ENCODE measurements at places on chromosomes 7 and 10.
A peak's percentile ranks its signal among the peaks of the same experiment; 100 is the strongest.

DNA sequence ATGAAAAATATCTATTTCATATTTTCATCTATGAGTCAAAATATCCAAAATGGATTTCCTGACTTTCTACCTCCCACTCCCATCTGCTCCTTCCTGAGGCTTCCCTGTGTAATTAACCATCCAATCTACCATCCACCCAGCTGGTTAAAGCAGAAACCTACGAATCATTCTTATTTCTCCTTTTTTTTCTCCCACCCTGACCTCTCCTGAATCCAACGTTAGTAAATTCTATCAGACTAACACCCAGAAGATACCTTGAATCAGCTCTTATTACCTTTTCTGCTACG is 3.7 kb upstream of the LIPF start:
- peak; percentile 34 for DNase-seq

GRCh38 chr10:110872984-110873923 is 1.5 kb downstream of the PDCD4 start:
- DNase-seq: peak; percentile 20

DNA sequence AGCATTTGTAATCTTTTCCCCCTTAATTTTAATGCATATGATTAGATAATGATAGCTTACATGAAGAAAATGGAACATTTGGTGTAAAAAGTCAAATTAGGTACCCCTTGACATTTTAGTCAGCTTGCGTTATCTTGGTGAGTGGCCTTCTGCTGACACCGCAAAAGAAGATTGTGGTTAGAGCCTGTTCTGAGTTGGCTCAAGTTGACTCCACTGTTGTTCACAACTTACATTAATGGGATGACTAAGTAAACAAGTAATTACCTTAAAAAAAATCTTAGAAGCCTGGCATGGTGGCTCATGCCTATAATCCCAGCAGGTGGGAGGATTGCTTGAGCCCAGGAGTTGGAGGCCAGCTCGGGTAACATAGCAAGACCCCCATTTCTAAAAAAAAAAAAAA is 24.2 kb downstream of the TRRAP start:
- no peak for DNase-seq

- peak; percentile 17 for DNase-seq
These were observed 51.5 kb downstream of the LRRC4 start for GRCh38 chr7:127979728-127980126.

DNA sequence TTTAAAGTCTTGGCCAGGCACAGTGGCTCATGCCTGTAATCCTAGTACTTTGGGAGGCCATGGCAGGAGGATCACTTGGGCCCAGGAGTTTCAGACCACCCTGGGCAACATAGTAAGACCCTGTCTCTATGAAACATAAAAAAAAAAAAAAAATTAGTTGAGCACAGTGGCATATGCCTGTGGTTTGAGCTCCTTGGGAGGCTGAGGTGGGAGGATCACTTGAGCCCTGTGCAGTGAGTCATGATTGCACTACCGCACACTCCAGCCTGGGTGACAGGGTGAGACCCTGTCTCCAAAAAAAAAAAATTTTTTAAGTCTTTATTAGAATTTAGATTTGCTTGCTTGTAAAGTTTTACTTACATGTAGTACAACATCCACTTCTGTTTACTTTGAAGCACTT is 14.0 kb downstream of the WNT2 start:
- no peak for DNase-seq

GRCh38 chr10:102452672-102453340 is 1.5 kb upstream of the C10orf95 start:
- DNase-seq: peak; percentile 88

GRCh38 chr10:53314876-53315275 is 542.3 kb upstream of the MBL2 start:
- peak; percentile 19 for DNase-seq

DNA sequence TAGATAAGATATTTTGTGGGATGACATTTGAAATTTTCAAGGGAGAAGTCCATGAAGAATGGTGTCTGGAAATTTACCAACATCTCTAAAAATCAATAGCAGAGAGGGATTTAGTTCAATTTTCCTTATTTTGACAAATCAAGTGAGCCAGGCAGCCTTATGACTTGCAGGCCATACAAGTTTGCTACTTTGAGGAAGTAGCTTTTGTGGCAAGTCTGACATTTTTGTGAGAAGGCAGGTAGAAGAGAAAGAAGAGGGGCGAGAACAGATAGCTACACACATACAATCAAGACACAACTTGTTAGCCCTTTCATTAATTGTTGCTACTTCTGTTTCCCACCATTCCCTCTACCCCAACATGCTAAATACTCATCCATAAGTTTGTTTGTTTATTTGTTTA is 74.5 kb upstream of the OIT3 start:
- DNase-seq: no peak

GRCh38 chr10:61931620-61932332 is 30.3 kb downstream of the ARID5B start:
- no peak for DNase-seq

DNA sequence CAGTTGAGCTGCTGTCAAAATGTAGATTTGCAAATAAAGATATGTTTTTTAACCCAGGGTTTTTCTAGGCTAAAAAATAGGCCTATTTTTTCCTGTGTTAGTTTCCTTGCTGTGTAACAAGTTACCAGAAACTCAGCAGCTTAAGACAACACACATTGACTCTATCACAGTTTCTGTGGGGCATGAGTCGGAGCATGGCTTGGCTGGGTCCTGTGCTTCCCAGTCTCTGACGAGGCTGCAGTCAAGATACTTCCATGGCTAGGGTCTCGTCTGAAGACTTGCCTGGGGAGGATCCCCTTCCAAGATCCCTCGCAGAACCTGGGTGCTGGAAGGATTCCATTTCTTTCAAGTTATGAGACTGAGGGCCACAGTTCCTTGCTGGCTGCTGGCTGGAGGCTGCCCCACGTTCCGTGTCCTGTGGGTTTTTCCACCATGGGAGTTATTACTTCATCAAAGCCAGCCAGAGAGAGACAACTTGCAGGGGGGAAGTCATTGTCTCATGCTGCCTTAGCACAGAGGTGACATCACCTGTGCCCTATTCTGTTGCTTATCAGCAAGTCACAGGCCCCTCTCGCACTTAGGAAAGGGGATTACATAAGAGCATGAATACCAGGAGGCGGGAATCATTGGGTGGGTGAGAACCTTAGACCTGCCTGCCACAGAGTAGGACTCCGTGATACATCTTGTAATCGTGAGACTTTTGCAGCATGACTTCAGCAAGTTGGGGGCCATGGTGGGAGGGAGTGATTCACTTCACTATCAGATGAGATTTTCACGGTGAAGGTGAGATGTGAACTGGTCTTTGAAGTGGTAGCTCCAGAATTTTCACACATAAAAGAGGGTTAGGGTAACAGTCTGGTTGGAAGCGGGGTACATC is 77.9 kb downstream of the CCNY start:
- DNase-seq: no peak

- no peak for DNase-seq
These were observed 30.5 kb downstream of the SLC13A4 start for GRCh38 chr7:135697276-135698049.

DNA sequence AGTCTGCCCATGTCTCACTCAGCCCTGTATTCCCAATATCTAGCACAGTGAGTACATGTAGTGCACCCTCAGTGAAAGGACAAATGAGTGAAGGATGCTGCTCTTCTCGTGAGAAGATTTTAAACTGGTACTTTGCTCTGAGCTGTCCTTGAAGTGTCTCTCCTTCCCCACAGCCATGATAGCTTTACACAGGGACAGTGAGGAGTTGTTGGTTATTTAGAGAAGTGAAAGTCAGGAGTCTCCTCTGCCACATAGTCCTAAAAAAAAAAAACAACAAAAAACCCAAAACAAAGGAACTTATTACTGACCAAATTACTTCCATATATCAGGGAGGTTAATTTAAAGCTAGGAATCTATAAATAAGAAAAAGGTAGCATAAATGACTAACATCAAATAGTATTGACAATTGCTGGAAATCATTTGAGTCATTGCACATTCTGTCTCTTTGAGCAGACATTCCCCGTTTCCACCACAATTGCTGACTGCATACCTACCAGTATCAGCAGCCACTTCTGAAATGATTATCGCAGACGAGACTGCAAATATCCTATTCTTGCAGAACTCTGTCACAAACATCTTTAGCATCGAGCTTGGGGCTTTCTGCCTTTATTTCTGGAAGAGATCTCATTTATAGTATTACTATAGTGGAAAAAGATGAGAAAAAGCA is 202.1 kb downstream of the PTEN start:
- DNase-seq: no peak

GRCh38 chr7:37287131-37287855 is 161.4 kb downstream of the ELMO1 start:
- peak; percentile 82 for DNase-seq

GRCh38 chr7:47544416-47544815 is 37.5 kb downstream of the TNS3 start:
- no peak for DNase-seq

- DNase-seq: peak; percentile 90
These were observed 166.3 kb downstream of the NEURL1 start for GRCh38 chr10:103659674-103660363.

DNA sequence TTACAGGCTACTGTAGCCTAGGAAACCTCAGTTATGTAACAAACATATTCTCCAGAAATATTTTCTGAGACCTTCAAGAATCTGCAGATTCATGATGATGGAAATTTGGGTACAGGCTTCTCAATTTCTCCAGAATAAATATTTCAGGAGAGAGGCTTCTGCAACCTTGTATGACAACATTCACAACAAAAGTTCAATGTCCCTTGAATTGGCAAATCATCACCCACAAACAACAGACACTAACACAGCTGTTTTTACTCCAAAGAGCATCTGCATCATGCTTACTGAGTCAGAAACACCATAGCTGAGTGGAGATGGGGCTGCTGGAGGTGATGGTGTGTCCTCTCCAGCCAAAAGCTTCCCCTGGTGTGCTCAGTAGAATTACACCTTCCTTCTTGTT is 9.3 kb upstream of the COBL start:
- no peak for DNase-seq

GRCh38 chr7:105161366-105161765 is 147.4 kb downstream of the KMT2E start:
- DNase-seq: no peak

DNA sequence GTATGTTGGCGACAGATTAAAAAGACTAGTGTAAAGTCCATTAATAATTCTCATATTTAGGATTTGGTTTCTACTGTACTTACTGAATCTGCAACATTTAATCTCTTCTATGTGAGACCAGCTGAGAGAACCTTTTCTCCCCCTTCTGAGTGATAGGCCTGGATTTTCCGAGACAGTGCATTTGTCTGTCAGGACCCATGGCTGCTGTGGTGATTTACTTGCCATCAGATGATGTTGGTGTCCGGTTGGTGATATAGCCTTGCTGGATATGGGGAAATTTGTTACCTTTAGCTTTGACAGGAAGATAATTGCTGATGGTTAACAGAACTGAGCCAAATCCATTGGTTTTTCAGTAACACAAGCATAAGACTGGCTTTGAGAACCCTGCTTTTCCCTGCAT is 517.2 kb downstream of the LRMDA start:
- no peak for DNase-seq

DNA sequence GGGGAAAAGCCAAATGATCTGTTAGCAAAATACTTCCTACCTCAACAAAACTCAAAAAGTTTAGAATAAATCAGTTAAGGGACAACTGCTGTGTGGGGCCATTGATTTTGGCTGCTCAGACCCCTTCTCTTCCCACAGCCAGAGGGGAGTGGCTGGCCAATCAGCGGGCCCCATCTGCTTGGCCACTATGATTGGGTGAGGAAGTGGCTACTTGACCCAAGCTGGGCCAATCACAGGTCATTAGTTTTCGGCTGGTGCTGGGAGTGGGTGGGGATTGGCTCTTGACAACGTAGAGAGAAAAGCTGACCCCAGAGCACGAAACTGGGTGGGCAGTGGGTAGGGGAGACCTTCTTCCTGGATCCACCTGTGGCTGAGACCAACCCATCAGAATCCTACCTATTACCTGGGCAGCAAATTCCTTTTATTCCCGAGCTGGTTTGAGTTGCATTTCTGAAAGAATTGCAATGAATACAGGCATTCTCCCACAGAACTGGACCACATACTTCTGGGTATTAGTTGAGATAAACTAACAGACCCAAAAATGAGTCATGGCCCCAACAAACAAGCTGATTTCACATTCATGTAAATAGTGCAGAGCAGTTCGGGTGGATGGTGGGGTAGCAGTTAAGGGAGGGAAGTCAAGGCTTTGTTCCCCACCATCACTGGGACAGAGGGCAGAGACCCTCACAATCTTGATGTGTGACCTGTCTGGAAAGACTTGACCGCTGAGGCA is 35.6 kb upstream of the HMX3 start:
- DNase-seq: no peak

- DNase-seq: no peak
These were observed 247.0 kb upstream of the FERD3L start for GRCh38 chr7:19392246-19392645.

DNA sequence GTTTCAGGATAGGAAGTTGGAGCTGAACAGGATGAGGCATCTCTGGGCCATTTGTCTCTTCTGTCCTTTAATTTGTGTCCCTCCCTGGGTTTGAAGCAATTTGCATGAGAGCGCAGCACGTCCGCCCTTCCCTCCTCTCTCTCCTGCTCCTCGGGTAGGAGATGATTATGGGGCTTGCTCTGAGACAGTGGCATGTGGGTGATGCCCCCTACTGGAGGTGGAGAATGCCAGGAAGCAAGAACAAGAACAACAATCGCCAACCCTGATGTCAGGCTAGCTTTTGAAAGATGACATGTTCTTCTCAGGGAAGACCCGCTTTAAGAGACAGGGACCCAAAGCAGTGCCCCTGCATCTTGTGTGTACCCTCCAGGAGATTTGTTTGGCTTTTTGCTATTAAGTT is 63.9 kb upstream of the LOXL4 start:
- DNase-seq: peak; percentile 46

- DNase-seq: no peak
These were observed 140.2 kb downstream of the PRKG1 start for GRCh38 chr10:51214207-51215196.

DNA sequence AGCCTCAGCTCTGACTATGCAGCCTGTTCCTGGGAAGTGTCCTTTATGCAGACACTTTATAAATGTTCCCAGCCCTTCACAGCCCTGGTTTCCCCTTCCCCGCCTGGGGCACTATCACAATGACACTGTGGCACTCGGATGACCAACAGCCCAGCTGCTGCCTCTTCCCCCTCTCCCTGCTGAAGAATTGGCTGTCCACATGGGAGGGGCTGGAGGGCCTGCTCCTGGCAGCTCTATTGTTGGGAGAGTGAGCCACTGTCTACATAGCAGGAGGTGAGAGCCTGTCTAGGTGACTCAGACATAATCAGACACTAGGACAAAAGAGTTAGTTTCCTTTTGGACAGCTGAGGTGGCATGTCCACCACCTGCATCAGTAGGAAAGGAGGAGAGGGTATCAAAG is 437.5 kb downstream of the PLXNA4 start:
- DNase-seq: peak; percentile 84

Data from DMS53 (cell line).